ENCODE measurements at places on chromosomes 1 and 21.

GRCh38 chr1:238241607-238242006, 350.9 kb upstream of the ZP4 start:
- DNase-seq = no peak

- DNase-seq = no peak
Observed at GRCh38 chr1:178412400-178412770, 84.4 kb downstream of the CLEC20A start.

DNA sequence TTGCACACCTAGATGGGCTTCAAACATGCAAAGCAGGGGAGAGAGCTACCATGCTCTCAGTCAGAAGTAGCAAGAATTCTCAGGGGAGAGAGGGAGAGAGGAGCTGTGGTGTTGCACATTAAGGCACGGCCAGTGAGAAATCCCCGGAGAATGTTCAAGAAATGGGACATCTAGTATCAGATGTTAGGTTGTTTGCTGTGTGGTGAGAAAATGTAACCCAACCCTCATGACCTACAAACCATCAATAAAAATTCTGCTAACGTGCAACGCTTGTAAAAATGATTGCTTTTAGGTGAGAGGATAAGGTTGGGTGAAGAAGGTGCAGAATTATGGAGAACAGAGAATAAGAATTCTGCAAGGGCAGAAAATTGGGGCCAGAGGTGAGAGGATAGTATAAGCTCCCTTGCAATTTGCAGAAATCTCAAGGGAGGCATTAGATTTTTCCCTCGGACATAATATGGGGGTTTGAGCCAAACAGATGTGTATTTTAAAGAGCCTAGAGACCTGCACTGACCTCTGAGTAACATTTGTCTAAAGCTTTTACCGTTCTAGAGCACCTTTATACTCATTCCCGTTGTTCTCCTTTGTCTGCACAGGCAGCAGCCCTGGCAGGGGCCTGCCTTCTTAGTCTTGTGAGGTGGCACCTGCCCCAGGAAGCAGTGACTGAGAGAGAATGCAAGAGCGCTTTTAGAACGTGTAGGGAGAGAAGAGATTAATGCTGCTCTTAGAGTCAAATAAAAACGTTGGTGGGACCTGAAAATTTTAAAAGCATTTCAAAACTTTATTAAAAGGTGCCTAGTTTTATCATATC, 25.4 kb upstream of the KIAA0040 start:
- no peak for DNase-seq

DNA sequence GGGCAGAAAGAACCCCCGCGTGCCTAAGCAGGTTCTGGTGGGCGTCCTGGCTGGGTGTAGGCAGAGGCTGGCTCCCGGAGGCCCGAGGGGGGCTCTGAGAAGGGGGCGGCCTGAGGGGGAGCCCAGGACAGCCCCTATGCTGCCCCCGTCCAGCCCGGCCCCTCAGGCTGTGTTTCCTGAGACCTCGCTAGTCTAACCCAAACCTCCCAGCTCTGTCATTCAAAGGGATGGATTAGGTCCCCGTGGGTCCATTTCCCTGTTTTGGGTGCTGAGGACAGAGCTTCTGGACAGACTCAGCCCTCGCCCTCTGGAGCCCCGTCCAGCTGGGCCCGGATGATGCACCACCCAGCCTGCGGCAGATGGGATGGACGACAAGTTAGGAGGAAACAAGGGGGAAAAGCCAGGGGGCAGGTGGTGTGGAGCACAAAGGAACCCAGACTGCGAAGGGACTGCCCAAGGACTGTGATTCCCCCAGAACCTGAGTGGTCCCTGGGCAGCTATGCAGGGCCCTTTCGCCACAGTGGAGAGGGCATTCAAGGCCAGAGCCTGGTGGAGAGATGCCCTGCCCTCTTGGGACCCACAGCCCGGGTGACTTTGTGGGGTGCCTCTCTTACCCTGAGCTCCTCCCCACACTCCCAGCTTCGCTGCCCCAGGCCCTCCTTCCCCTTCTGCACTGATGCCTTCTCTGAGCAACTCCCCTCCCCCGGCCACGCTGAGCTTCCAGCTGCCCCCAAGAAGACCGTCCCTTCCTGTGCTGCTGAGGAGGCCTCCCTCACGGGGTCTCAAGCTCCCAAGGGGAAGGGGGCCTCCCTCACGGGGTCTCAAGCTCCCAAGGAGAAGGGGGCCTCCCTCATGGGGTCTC, 2.8 kb downstream of the HES4 start:
- no peak for DNase-seq

DNA sequence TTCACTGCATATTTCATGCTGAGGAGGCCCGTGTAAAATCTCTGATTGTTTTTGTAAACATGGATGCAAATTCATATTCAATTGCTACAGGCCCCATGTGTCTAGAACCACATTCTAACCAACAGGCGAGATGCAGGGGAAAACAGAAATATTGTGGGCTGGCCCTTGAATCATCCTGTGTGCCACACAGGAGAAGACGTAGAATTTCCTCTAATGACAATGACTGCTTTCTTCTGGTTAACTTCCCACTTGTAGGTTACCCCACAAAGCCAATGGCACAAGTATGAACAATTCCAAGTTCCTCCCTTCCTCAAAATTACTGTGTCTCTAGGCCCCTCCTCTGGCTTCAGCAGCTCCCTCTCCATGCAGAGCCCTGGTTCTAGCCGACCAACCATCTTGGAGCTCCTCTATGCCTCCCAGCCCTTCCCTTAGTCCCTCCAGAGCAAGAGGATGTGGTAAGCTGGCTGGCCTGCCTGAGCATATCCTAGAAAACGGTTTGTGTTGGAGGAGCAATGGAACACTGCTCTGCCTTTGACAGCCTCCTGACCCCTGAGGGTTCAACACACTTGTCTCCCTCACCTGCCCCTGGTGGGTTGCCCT, 205.2 kb downstream of the HS2ST1 start:
- no peak for DNase-seq

GRCh38 chr1:184558691-184559090, 171.9 kb downstream of the C1orf21 start:
- no peak for DNase-seq

- DNase-seq = no peak
Observed at GRCh38 chr1:30524840-30525617, 198.4 kb downstream of the MATN1 start.

DNA sequence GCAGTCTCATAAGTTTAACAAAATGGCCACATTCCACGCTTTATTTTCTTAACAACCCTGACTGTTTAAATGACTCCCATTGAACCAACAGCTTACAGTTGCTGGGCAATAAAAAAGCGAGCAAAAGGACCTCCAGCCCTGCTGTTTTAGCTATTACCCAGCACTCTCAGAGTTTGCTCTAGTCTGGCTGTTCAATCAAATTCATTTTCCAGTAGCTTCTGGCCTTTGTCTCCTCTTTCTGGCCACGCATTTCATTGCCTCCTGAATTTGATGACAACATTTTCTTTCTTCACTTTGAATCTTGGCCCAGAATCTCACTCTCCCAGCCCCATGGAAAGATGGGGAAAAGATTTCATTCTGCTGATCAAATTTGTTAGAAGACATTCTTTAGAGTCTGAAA, 44.1 kb upstream of the DOCK7 start:
- no peak for DNase-seq

DNA sequence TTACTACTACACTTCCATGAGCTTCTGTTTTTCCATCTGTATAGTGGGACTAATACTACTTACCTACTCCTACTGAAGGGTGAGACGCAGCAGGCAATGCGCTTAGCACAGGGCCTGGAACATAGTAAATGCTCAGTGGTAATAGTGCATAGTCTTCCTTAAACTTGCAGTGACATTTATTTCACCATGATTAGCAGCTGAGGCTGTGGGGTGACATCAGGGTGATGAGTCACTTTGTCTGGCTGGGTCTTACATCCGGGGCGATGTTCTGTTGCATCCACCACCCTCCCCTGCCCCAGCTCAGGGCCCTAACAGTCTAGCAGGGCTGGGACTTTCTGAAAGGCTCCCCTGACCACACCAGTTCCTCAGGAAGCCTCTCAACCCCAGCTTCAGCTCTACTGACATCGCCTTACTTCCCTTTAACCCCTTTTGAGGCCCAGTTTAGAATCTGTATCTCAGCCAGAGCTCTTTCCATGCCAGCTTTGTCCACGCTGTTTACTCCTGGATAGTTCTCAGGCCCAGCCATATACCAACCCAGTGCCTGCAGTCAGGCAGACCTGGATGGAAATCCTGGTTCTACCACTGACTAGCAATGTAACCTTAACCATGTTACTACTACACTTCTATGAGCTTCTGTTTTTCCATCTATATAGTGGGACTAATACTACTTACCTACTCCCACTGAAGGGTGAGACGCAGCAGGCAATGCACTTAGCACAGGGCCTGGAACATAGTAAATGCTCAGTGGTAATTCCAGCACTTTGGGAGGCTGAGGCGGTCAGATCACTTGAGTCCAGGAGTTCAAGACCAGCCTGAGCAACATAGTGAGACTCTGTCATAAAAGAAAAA, 66.3 kb downstream of the CD58 start:
- DNase-seq = no peak

DNA sequence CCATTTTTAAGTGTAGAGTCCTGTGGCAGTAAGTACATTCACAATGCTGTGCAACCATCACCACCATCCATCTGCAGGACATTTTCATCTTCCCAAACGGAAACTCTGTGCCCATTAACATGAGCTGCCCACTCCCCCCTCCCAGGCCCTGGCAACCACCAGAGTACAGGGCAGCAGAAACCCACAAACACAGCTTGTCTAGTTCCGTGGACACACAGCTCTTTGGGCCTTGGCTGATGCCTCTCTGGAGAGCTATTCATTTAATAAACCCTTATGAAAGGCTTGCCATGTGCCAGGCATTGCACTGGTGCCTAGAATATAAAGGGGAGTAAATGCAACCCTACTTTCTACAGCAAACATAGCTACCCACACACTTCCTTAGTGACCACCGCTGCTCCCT, 28.0 kb downstream of the STUM start:
- DNase-seq = no peak

DNA sequence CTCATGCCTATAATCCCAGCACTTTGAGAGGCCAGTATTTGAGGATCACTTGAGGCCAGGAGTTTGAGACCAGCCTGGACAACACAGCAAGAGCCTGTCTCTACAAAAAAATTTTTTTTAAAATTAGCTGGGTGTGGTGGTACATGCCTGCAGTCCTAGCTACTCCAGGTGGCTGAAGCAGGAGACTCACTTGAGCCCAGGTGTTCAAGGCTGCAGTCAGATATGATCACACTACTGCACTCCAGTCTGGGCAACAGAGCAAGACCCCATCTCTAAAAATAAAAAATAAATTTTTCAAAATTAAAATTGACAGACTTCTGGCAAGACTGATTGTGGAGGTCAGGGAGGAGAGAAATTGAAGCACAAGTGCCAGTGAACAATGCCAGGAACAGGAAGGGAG, 60.8 kb downstream of the ST3GAL3 start:
- DNase-seq = no peak

GRCh38 chr1:171641076-171641864, 11.2 kb downstream of the MYOC start:
- DNase-seq = no peak

GRCh38 chr1:226761322-226761721, 22.2 kb upstream of the ITPKB start:
- DNase-seq = no peak

GRCh38 chr1:100543640-100544039, 5.7 kb downstream of the GPR88 start:
- DNase-seq = no peak

- DNase-seq = no peak
Observed at GRCh38 chr1:110927484-110928075, 36.1 kb downstream of the LRIF1 start.

GRCh38 chr1:119227456-119227855, 87.0 kb upstream of the WARS2 start:
- no peak for DNase-seq

DNA sequence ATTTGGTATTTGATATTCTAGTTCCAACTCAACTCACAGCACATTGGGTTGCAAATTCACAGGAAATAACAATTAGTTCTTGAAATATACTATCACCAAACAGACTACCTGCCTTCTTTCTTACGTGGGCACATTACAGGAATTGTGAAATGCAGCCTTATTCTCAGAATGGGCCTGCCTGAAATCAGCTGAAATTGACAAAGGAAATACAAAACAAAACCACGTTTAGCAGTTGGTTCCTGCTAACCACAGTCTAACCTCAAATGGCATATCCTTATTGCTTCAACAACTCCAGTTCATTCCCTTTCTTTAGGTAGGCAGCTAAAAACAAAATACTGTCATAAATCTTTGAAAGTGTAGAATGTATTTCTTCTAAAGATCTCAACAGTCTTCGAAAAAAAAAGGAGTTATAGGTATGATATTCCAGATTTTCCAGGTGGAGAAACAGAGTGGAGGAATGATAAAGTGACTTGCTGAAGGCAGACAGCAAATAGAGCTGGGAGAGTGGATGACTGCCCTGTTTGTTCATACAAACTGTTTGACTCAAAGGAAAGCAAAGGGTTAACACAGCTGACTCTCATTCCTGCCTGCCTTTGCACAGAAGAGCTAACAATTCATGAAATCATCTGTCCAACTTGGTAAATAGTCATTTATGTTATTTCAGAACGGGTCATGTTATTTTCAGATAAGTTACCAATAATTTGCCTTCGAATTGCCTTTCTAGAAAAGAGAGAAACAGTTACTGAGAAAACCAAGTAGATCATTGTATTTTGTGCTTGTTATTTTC, 1.6 kb upstream of the GREM2 start:
- DNase-seq = no peak

GRCh38 chr1:43600033-43601020, 49.6 kb upstream of the KDM4A start:
- DNase-seq = no peak

DNA sequence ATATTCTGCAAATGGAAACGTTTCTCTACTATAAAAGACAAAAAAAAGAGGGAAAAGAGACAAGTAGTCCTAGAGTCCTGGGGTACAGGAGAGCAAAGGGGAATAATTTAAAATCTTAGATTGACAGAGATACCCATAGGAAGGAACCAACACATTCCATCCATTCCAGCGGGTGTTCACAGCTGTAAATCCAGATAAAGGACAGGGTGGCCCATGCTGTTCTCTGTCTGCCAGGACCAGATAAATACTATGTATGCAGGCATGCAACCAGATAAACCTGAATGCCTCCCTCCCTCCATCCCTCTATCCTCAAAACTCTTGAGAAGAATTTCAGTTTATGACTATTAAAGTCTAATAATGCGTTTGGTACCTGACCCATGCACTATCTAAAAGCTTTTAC, 131.8 kb downstream of the PTPN14 start:
- no peak for DNase-seq

DNA sequence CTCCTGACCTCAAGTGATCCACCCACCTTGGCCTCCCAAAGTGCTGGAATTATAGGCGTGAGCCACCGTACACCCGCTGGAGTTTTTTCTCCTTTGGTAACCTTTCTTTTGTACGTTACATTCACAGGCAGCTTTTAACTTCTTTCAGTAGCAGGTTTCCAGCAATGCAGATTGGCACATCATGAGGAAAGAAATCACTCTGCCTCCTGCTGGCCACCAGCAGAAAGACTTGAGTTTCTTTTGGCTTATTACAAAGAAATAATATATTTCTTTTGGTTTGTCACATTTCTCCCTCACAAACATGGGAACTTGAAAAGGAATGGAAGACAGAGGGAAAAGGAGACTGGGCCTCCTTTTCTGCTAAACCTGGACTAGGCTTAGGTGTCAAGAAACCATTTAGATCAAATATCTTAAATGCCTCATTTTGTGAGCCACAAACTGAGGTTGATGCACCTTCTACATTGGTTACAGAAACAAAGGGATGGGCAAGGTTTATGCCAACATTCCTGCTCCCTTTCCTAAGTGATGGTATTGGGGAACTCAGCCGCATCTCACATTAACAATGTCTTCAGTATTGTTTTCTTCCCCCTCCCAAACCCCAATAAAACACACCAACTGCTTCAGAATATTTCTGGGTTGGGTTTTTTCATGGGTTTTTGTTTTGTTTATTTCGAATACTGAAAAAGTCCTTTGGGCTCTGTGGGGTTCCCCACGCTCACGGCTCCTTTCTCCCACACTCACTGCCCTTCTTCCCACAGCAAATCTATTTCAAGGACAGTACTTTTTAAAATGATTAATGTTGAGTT, 7.7 kb downstream of the ENSA start:
- DNase-seq = no peak
